ENCODE measurements at places on chromosomes 12 and 14. TPM values are rescaled to one million over a fixed set of nuclear protein-coding genes. Genes with fewer than 3 reads are reported as not detected.

DNA sequence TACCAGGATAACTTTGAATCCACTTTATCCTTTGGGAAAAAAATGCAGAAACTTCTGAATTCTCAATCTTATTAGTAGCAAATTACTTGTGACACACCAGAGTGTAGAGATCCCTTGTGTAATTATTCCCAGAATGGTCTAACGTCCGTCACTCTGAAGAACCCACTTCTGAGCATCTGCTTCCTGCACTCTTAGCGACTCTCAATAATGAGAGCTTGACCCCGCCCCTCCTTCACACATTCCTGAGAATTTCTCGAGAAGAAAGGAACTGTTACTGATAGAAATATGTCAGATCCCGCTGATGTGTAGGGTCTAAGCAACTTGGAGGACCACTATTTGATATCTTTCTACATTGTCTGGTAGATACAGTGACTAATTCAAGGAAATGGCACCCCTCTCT, 218.3 kb upstream of the PDZRN4 start:
- H3K4me3 ChIP-seq, result no peak overlapping the region
- H3K36me3 ChIP-seq, result no peaks in the 10 kb centered on the region
- no peak for DNase-seq

DNA sequence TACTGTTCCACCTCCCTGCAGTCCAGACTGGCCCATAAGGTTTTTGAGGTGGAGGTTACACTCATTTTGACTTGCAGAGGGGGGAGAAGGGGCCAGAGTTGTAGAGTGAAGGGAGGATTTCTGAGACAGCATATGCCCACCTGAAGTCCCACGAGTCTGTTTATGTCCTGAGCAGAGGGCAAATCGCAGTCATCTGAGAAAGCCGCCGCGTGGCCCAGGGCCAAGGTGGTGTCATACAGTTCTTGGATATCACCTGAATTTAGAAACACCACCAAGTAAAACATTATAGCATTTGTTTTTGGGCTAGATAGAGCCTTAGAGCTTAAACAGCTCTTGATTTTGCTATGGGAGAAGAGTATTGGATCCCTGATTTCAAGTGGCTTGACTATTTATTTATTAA, 30.9 kb downstream of the TDG start:
- no peak overlapping the region for H3K4me3 ChIP-seq
- no peaks in the 10 kb centered on the region for H3K36me3 ChIP-seq
- no peak for DNase-seq
- no peaks in the 10 kb centered on the region for H3K4me1 ChIP-seq
- no peak overlapping the region for H3K27ac ChIP-seq

- no peak overlapping the region for H3K4me3 ChIP-seq
- H3K36me3 ChIP-seq, result no peaks in the 10 kb centered on the region
- peaks cover 3% of the 10 kb centered on the region for H3K27me3 ChIP-seq
- H3K27ac ChIP-seq, result no peak overlapping the region
Measured at GRCh38 chr14:51776102-51776894, 84.1 kb upstream of the GNG2 start.

DNA sequence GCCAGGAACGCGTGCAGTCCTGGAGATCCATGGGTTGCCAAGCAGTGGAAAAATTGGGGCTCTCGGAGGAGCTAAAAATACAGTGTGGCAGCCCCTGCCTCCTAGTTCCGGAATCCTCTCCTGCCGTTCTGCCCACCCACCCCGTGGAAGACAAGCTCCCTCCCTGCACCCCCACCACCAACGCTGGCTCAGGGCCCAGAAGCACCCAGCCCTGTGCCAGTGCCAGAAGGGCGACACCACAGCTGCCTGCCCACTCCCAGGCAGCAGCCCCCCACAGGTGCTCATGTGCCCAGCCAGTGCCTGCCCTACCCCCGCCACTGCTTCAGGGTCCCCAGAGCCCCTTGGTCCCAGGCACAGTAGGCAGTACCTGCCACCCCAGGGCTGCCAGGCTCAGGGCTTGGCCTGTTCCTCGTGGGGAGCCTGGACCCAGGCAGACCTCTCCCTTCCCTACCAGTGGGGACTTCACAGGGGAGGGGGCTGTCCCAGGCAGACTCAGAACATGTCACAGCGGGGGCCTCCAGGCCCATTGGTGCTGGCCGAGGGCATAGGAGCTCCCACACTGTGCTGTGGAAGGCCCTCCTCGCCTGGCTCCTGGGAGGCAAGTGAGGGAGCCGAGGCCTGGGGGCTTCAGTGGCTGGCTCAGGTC, 7.4 kb downstream of the INF2 start:
- no peak overlapping the region for H3K4me3 ChIP-seq
- H3K4me1 ChIP-seq, result peaks cover 26% of the 10 kb centered on the region
- no peak overlapping the region for H3K27ac ChIP-seq
- H3K36me3 ChIP-seq, result peaks cover 4% of the 10 kb centered on the region
- H3K27me3 ChIP-seq, result no peaks in the 10 kb centered on the region

DNA sequence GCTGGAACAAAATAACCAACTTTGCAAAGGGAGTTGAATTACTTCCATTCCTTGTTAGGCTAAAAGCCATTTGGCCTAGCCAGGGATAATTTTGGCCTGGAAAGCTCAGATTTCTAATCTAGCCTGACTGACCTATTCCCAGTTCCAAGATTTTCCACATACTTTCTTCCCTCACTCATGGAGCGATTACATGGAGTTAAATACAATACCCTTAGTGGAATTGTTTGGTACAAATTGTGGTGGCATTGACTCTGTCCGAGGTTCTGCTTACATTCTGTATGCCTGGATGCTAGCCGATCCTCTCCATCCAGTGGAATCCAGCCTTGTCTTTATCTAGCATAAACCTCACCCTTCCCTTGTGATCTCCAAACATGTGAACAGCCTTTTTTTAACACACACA, 965.1 kb downstream of the DIO2 start:
- DNase-seq, result no peak
- peaks cover 3% of the 10 kb centered on the region for H3K27me3 ChIP-seq
- H3K4me1 ChIP-seq, result no peaks in the 10 kb centered on the region
- no peaks in the 10 kb centered on the region for H3K36me3 ChIP-seq
- no peak overlapping the region for H3K4me3 ChIP-seq

- peaks cover 24% of the 10 kb centered on the region for H3K36me3 ChIP-seq
- H3K27ac ChIP-seq, result no peak overlapping the region
- H3K4me1 ChIP-seq, result no peaks in the 10 kb centered on the region
- no peak overlapping the region for H3K4me3 ChIP-seq
- peak; percentile 41 for DNase-seq
Measured at GRCh38 chr12:109264095-109264942, 44.8 kb downstream of the FOXN4 start.

DNA sequence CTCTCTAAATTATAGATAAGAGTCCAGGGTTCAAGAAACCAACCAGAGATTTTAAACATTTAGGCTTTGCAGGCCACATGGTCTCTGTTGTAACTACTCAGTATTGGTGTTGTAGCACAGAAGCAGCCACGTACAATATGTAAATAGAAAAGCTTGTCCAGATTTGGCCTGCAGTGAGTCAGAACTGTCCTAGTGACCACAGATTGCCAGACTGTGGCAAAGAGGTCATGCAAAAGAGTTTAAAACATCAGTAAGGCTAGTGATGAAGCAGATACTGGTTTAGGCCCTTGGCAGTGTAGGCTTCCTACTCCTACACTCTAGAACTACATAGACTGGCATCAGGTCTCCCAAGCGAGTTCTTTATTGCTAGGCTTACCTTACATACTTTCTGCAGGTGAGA, 117.6 kb upstream of the GARIN6 start:
- H3K4me1 ChIP-seq, result no peaks in the 10 kb centered on the region
- no peak overlapping the region for H3K27ac ChIP-seq
- H3K4me3 ChIP-seq, result no peak overlapping the region
- H3K36me3 ChIP-seq, result no peaks in the 10 kb centered on the region

- peaks cover 5% of the 10 kb centered on the region for H3K36me3 ChIP-seq
- H3K4me3 ChIP-seq, result no peak overlapping the region
- no peaks in the 10 kb centered on the region for H3K27me3 ChIP-seq
- DNase-seq, result no peak
Measured at GRCh38 chr12:26406391-26406790, 211.0 kb downstream of the SSPN start.

DNA sequence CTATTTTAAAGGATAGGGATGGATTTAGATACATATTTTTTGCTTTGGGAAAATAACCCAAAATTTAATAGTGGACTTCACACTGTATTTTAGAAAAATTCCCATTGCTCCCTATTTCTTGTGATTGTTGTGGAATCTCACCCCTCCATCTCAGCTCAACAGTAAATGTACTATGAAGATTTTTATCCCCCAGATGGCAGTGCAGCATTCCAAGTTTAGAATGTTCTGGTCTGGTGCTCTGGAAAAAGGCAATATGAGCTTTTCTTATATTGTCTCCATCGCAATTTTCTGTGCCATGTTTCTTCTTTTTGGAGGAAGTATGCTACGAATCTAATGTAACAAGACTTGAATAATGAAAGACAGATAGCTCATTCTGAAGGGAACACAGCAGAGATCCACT, 471.7 kb upstream of the SYT1 start:
- H3K27ac ChIP-seq, result no peak overlapping the region
- no peak overlapping the region for H3K4me3 ChIP-seq
- no peaks in the 10 kb centered on the region for H3K4me1 ChIP-seq
- H3K36me3 ChIP-seq, result no peaks in the 10 kb centered on the region
- H3K27me3 ChIP-seq, result no peaks in the 10 kb centered on the region
- DNase-seq, result no peak

DNA sequence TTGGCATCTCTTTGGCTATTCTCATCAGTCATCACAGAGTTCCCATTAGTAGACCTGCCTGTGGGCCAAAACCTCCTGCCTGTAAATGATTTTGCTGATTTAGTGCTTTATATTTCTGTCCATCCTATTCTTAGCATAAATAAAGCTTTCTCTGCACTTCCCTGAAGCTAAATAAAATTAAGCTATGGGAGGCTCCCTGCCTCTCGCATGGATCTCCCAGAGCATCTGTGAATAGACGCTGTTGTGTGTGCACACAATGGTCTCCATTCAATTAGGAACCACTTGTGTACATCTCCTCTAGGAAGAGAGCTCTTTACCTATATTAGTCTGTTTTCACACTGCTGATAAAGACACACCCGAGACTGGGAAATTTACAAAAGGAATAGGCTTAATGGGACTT, 80.4 kb downstream of the PPFIBP1 start:
- H3K27me3 ChIP-seq, result no peaks in the 10 kb centered on the region
- H3K27ac ChIP-seq, result no peak overlapping the region
- H3K4me3 ChIP-seq, result no peak overlapping the region

GRCh38 chr12:105897311-105897725, 241.4 kb downstream of the NUAK1 start:
- peaks cover 3% of the 10 kb centered on the region for H3K27me3 ChIP-seq
- no peak for DNase-seq
- no peaks in the 10 kb centered on the region for H3K36me3 ChIP-seq
- H3K4me3 ChIP-seq, result no peak overlapping the region

GRCh38 chr12:124218243-124218560, 76.7 kb upstream of the RFLNA start:
- H3K27ac ChIP-seq, result no peak overlapping the region
- peaks cover 5% of the 10 kb centered on the region for H3K36me3 ChIP-seq
- no peak overlapping the region for H3K4me3 ChIP-seq
- peaks cover 9% of the 10 kb centered on the region for H3K27me3 ChIP-seq
- H3K4me1 ChIP-seq, result peaks cover 4% of the 10 kb centered on the region

DNA sequence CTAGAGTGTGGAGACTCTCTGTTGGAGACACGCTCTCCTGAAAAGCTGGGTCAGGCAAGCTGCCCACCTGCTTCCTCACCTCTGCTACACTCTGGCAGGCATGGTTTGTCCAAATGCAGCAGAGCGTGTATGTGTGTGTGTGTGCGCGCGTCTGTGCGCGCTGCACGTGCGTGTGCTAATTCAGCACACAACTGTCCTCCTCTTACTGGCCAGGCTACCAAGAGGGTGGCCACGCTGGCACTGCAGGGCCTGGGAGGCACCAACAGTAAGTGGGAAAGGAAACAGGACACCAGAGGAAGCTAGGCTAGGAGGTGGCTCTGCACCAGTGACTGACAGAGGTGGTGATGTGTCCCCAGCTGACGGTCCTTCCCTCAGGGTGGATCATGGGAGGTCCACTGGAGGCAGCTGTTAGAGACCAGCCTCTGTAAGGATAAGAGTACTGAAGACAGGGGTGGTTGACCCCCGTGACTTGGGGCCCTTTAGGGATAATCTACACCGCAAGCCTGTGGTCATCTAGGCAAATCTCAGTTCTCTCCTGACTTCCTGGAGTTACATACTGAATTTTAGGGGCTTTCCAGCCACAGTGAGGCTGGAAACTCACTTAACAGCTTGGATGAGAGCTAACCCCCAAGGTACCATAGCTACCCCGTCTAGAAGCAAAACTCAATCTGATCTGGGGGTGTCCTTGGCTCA, 15.6 kb upstream of the TFCP2 start:
- peaks cover 5% of the 10 kb centered on the region for H3K4me1 ChIP-seq
- H3K27me3 ChIP-seq, result no peaks in the 10 kb centered on the region
- DNase-seq, result no peak
- H3K4me3 ChIP-seq, result no peak overlapping the region
- H3K36me3 ChIP-seq, result no peaks in the 10 kb centered on the region

DNA sequence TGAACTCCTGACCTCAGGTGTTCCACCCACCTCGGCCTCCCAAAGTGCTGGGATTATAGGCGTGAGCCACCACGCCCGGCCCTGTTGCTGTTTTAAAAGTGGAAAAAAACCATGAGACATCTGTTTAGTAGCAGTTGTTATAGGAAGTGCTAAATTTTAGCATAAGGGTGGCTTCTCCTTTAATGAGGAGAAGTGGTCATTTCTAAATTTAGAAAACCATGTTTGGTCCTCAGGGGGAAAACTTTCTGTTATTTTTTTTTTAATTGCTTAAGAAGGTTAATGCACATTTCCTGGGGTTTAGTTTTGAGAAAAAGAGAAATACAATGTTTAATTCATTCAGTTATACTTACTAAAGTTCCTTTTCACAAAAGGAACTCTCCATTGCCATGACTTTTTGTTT, 102.1 kb downstream of the MYRFL start:
- no peak overlapping the region for H3K4me3 ChIP-seq
- H3K27me3 ChIP-seq, result peaks cover 5% of the 10 kb centered on the region
- no peak overlapping the region for H3K27ac ChIP-seq
- H3K4me1 ChIP-seq, result peaks cover 3% of the 10 kb centered on the region

DNA sequence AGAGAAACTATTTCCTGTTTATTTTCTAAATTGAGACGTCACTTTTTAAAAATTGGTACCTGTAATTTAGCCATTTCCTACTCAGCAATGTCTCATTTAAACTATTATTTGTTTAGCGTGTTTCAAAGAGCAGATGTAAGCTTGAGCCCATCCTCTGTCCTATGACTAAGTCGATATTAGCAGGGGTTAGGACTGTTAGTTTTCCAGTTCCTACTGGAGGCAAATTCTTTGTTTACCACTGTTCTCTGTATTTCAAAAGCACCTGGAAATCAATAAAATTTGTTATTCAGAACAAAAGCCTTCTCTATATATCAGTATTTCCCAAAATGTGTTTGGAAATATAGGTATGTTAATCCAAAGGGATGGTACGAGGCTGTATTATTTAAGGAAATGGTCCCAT, 42.4 kb downstream of the MDM2 start:
- H3K4me3 ChIP-seq, result no peak overlapping the region
- peaks cover 3% of the 10 kb centered on the region for H3K4me1 ChIP-seq
- DNase-seq, result no peak
- peaks cover 5% of the 10 kb centered on the region for H3K36me3 ChIP-seq
- H3K27ac ChIP-seq, result no peak overlapping the region
- no peaks in the 10 kb centered on the region for H3K27me3 ChIP-seq

Gene KERA
- total RNA-seq, result not detected

Gene RGS6
- total RNA-seq, result 0.44 TPM

Gene GPR84
- total RNA-seq, result 0.62 TPM
